Activated naive CD4-positive, alpha-beta T cell treated with anti-CD3 and anti-CD28 coated beads, Interleukin-2, amount 10 ng/mL, durations not matched to agents 7 days and 5 days (primary cell): ENCODE measurements at places on chromosomes 13 and 19.

DNA sequence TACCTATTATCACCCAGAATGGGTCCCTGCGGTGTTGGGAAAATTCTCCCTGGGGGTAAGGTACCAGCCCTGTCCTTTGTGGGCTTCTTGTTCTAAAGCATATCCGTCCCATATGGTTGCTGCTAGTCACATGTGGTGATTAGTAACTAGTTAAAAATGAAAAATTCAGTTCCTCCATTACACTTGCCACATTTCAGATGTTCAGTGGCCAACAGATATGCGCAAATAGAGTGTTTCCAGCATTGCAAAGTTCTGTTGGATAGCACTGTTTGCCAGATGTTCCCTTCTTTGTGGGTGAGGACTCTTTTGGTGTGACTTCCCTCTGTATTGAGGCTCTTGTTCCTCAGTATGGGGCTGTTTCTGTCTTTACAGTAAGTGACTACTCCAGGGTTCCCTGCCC lies 3.8 kb downstream of the CNOT3 start:
- H3K36me3 ChIP-seq: peaks cover 59% of the 10 kb centered on the region
- no peak overlapping the region for H3K27ac ChIP-seq
- H3K4me1 ChIP-seq: peaks cover 35% of the 10 kb centered on the region
- H3K4me3 ChIP-seq: no peak overlapping the region
- H3K27me3 ChIP-seq: no peaks in the 10 kb centered on the region

DNA sequence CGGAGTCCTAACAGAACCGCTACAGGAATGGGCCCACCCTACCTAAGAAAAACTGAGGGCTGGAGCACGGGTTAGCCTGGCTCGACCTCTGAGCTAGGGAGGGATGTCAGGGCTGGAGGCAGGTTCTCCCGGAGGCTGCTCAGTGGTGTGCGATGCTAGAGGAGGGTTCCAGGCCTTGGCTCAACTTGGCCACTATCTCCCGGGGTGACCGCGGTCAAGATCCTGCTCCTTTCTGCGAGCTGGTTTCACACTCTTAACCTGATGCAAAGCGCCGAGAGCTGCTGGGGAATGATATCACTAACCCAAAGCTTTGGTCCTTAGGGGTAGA lies 301 bp downstream of the POP4 start:
- peak overlapping the region; percentile 99 for H3K27ac ChIP-seq
- no peak for DNase-seq
- H3K4me3 ChIP-seq: peak overlapping the region; percentile 94
- peaks cover 24% of the 10 kb centered on the region for H3K36me3 ChIP-seq
- H3K4me1 ChIP-seq: peaks cover 34% of the 10 kb centered on the region

GRCh38 chr13:109874484-109875454 lies 88.4 kb upstream of the IRS2 start:
- H3K36me3 ChIP-seq: no peaks in the 10 kb centered on the region
- no peak overlapping the region for H3K4me3 ChIP-seq
- no peak overlapping the region for H3K27ac ChIP-seq
- DNase-seq: no peak
- peaks cover 8% of the 10 kb centered on the region for H3K4me1 ChIP-seq
- H3K27me3 ChIP-seq: peaks cover 12% of the 10 kb centered on the region

- no peaks in the 10 kb centered on the region for H3K27me3 ChIP-seq
- peak; percentile 50 for DNase-seq
- peak overlapping the region; percentile 49 for H3K27ac ChIP-seq
- no peak overlapping the region for H3K4me3 ChIP-seq
- H3K36me3 ChIP-seq: peaks cover 57% of the 10 kb centered on the region
These were observed 110.2 kb downstream of the STK24 start for GRCh38 chr13:98466634-98467236.

GRCh38 chr13:85286081-85286480 lies 513.1 kb downstream of the SLITRK6 start:
- no peaks in the 10 kb centered on the region for H3K27me3 ChIP-seq
- H3K4me3 ChIP-seq: no peak overlapping the region
- no peak for DNase-seq
- no peaks in the 10 kb centered on the region for H3K36me3 ChIP-seq
- no peaks in the 10 kb centered on the region for H3K4me1 ChIP-seq

DNA sequence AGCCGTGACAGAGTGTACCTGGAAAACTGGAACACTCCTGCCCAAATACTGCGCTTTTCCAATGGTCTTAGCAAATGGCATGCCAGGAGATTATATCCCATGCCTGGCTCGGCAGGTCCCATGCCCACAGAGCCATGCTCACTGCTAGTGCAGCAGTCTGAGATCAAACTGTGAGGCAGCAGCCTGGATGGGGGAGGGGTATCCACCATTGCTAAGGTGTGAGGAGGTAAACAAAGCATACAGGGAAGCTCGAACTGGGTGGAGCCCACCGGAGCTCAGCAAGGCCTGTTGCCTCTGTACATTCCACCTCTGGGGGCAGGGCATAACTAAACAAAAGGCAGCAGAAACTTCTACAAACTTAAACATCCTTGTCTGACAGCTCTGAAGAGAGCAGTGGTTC lies 10.5 kb downstream of the CYP2A13 start:
- peaks cover 35% of the 10 kb centered on the region for H3K27me3 ChIP-seq
- H3K4me3 ChIP-seq: no peak overlapping the region
- no peak for DNase-seq
- H3K36me3 ChIP-seq: peaks cover 5% of the 10 kb centered on the region
- H3K4me1 ChIP-seq: no peaks in the 10 kb centered on the region

DNA sequence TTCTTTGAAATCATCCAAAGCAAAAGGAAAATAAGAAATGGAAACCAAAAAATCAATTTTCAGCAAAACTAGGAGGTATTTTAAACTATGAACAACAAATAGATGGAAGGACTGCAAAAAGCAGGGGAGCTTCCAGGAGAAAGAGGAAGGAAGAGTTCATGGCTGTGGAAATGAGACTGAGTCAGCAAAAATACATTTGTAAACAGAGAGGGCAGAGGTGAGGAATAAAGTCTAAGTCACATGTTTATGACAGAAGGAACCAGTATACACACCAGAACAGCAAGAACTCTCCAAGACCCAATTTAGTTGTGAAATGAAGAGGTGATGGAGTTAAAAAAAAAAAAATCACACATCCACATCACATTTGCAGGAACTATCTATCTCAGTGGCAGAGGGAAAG lies 69.6 kb downstream of the RNASEH2B start:
- no peak overlapping the region for H3K27ac ChIP-seq
- peaks cover 38% of the 10 kb centered on the region for H3K36me3 ChIP-seq
- no peak overlapping the region for H3K4me3 ChIP-seq
- H3K4me1 ChIP-seq: no peaks in the 10 kb centered on the region
- no peaks in the 10 kb centered on the region for H3K27me3 ChIP-seq

DNA sequence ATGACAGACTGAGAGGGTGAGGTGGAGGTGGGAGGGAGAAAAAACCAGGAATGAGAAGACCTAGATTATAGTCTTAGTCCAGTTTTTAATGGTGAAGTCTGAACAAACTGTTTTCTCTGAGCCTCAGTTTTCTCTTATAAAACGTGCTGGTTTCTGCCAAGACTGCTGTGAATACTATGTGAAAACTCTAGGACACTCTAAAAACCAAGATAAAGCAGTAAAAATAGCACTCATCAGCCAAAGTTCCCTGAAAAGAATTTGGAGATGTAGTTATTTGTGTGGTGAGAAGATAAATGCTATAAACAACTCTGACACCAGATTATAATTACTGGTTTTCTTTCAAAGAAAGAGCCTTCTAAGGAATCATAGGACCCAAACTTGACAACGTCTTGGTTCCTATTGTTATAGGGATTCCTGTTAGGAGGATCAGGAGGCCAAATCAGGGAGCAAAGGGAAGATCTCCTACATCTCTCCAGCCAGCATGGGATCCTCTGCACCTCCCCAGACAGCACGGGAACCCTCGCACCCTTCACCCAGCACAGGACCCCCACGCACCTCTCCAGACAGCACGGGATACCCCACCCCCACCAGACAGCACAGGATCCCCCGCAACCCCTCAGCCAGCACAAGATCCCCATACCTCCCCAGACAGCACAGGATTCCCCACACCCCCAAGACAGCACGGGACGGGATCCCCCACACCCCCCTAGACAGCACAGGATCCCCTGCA lies 130.2 kb downstream of the MIPEP start:
- DNase-seq: no peak
- peaks cover 13% of the 10 kb centered on the region for H3K4me1 ChIP-seq
- H3K27ac ChIP-seq: no peak overlapping the region
- no peaks in the 10 kb centered on the region for H3K36me3 ChIP-seq
- no peak overlapping the region for H3K4me3 ChIP-seq

- H3K4me1 ChIP-seq: peaks cover 52% of the 10 kb centered on the region
- peak; percentile 70 for DNase-seq
- H3K4me3 ChIP-seq: peak overlapping the region; percentile 97
- peaks cover 24% of the 10 kb centered on the region for H3K27me3 ChIP-seq
- peaks cover 32% of the 10 kb centered on the region for H3K36me3 ChIP-seq
These were observed 850 bp downstream of the MTMR6 start for GRCh38 chr13:25286308-25286968.

DNA sequence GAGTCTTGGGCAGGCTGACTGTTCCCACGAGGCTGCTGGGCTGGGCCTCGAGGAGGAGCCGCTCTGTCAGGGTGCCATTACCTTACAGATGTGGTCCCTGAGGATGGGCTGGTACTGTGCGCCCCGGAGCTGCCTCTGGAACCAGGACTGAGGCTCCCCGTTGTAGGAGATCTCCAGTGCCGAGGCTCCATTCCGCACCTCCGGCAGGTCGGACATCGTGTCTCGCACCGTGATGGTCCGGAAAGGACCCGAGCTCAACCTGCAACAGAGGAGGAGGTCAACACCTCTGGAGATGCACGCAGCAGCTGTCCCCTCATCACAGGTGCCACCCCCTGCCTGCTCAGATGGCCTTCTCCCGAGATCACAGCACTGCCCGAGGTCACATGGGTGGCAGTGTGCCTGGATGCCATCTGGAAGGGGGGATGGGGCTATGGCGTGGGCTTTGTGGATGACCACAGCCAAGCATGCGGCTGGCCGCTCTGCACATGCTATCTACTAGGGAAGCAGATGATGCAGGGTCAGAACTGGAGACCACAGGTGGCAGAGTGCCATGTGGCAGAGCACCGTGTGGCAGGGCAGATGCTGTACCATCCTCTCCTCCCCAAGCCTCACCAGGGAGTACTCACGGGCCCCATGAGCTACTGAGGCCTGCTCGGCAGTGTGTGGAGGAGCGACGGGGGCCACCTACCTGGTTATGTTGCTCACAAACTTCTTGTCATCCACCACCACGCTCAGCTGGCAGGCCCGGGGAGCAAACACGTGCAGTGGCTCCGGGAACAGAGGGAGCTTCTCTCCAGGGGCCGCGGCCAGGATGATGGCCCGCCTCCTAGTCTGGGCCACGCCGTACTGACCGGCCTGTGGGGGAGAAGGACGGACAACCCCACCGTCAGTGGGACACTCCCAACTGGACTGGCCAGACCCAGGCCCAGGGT lies 18.3 kb upstream of the EIF3G start:
- H3K27ac ChIP-seq: peak overlapping the region; percentile 14
- H3K4me1 ChIP-seq: peaks cover 23% of the 10 kb centered on the region
- no peak overlapping the region for H3K4me3 ChIP-seq
- no peak for DNase-seq

GRCh38 chr13:91184244-91184926 lies 163.1 kb upstream of the MIR17HG start:
- no peaks in the 10 kb centered on the region for H3K27me3 ChIP-seq
- H3K27ac ChIP-seq: no peak overlapping the region
- H3K4me1 ChIP-seq: no peaks in the 10 kb centered on the region
- no peak for DNase-seq
- no peaks in the 10 kb centered on the region for H3K36me3 ChIP-seq
